ENCODE measurements at places on chromosomes 2 and 18. TPM values are rescaled to one million over a fixed set of nuclear protein-coding genes. Genes with fewer than 3 reads are reported as not detected.

DNA sequence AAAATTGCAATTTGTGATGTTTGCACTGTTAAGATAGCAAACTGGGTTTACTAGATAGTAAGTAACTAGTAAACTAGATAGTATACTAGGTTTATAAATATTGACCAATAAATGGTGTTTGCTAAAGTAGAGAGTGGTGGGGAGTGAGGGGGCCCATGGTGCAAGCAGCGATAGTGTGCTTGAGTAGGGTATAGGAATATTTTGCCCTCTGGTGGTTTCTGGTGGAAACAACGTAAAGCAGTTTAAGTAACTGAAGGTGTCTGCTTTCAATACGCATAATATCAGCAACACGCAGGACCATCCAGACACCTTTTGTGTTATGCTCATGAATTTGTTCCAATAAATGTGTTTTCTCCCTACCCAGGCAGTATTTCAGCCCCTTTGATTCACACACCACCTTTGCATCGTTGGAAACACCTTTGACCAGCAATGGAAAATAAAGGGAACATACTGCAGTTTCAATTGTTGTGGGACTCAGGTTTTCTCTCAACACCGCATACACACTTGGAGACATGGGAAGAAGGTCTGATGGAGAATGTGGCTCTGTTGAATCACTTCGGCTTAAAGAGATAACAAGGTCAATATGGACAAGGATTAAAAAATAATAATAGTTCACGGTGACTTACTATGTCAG lies 16.7 kb upstream of the STAT1 start:
- DNase-seq: peak; percentile 55

DNA sequence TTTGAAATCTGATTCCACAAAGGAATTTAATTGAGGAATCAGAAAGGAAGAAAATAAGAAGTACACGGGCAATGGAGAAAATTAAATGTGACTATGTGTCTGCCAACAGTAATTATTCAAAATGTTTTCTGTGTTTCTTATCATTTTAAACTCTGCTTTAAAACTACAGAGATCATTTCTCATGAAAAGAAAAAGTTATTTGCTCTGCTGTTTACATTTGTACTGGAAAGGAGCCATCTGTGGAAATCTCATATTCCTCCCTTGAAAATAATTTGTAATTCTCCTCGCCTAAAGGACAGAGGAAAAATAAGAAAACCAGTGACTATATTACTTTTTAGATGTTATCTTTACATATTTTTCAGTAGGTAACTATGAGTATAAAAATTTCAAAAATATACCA lies 181.9 kb upstream of the MEIS1 start:
- DNase-seq: no peak

The OSR1 gene
- 6.3 TPM for total RNA-seq

DNA sequence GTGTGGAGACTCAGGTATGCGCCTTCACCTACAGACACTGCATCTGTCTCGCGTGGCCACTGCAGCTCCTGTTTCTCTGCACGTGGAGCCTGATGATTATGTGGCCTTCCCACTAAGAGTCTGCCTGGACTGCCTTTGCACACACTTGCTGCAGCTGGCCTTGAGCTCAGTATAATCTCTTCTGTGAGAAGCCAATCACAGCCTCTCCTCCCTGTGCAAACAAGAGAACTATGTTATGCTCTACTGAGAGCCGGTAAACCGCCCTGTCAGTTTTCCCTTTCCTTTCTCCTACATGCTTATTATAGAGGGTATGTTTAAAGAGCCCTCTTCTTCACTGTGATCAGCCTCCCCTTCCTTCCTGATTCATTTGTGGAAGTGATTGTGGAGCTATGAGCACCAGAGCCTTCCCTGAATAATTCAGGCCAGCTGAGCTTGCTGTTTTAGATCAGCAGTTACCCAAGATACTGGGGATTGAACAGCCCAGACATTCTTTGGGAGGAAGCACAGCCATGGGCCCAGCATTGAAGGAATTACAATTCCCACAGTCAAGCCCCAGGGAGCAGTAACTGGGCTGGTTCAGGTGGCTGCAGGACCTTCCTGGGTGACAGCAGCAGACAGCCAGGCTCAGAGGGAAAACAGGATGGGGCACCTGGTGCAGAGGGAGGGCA lies 3.7 kb upstream of the TGFA start:
- DNase-seq: no peak

The WDPCP gene
- total RNA-seq: 8.7 TPM

- no peak for DNase-seq
Observed at GRCh38 chr2:1306014-1306686, 107.1 kb upstream of the TPO start.

GRCh38 chr2:173087793-173088496 lies 12.3 kb downstream of the MAP3K20 start:
- no peak for DNase-seq

DNA sequence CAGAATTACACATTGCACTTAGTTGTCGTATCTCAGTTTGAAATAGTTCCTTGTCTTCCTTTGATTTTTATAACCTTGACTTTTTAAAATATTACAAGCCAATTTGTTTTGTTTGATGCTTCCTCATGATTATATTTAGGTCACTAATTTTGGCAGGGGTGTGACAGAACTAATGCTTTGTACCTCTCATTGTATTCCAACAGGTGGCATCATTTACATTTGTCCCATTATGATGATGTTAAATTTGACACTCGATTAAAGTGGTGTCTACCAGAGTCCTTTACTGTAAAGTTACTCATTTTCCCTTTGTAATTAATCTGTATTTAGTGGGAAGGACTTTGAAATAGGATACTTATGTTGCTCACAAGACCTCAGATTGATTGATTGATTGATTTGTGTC lies 21.5 kb upstream of the MFSD2B start:
- DNase-seq: peak; percentile 26

DNA sequence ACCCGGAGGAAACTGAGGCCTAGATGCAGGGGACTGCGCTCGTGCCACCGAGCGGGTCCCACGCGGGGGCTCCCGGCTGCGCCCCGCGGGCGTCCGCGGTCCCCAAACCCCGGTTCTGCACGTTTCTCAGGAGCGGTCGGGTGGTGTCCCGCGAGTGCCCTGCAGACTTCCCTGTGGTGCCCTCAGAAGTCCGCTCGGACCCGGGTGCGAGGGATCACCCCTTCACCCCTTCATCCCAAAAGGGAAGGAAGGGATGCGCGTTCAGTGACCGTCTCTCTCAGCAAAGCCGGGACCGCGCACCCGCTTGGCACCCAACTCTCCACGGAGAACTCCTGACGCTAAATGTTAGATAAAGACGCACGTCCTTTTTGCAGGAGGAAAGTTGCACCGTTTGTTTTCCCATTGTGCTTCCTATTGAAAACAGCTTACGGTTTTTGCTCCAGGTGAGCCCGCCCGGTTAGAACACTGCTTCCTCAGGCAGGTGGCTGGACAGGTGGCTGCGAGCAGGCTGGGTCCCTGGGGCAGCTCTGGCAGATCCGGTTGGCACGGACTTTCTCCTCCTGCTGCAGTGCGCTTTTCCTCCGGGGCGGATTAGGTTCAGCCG lies 779 bp downstream of the DGKD start:
- DNase-seq: no peak

GRCh38 chr2:21095178-21095577 lies 28.6 kb upstream of the TDRD15 start:
- DNase-seq: no peak

DNA sequence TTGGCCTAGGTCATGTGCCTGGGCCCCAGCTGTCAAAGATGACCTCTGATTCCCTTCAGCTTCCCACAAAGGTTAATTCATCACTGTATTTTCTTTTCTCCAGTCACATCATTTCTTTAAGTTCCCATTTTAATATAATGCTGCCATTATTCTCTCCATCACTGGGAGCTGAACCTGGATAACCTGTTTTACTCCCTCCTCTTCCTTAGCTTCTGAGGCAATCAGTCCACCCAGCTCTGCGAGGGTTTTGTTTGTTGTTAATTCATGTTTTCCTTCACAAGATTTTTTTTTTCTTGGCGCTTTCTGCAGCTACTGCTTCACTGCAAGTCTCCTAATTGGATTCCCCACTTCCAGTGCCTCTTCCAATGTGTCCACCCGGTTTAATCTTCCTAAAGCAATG lies 5.1 kb upstream of the EML4 start:
- DNase-seq: no peak

The NYAP2 gene
- not detected for total RNA-seq

DNA sequence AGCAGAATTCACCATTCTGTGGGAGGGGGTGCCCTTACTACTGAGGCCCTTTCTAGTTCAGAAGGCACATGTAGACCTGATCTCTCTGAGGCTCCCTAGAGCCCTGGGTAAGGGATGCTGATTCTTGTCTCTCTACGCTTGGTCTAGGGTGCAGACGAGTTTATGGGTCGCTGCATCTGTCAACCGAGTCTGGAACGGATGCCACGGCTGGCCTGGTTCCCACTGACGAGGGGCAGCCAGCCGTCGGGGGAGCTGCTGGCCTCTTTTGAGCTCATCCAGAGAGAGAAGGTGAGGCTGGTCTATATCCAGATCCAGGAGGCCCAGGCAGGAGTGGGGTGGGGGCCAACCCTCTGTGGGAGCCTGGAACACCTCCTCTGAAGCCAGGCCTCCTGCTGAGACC lies 147.2 kb downstream of the DYSF start:
- DNase-seq: no peak

- DNase-seq: no peak
Observed at GRCh38 chr18:24763765-24764513, 303.5 kb downstream of the HRH4 start.

DNA sequence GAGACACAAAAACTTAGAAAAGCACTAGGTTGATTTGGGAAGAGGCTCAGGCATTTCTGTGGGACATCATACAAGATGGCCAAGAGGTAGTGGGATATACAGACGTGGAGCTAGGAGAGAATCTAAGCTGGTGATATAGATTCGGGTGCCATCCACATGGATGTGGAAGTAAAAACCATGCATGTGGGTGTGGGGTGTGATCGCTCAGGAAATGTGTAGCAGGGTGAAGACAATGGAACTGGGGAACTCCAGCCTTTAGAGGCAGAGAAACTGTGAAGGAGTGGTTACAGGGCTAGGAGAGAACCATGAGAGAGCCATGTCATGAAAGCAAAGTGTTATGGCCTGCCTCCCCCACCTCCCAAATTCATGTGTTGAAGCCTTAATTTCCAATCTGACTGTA lies 43.0 kb upstream of the CTLA4 start:
- DNase-seq: no peak

The STARD6 gene
- 0.26 TPM for total RNA-seq

GRCh38 chr2:196511258-196512168 lies 128.0 kb upstream of the CCDC150 start:
- DNase-seq: no peak

The GAREM2 gene
- total RNA-seq: 3.8 TPM

The GCG gene
- not detected for total RNA-seq

GRCh38 chr2:161273038-161273760 lies 35.0 kb upstream of the PSMD14 start:
- peak; percentile 54 for DNase-seq

- DNase-seq: no peak
Observed at GRCh38 chr2:3449086-3449485, 69.6 kb downstream of the TRAPPC12 start.

GRCh38 chr2:146615778-146616177 lies 1229.1 kb upstream of the ACVR2A start:
- no peak for DNase-seq

GRCh38 chr2:231152800-231153557 lies 28.1 kb upstream of the HTR2B start:
- peak; percentile 47 for DNase-seq

DNA sequence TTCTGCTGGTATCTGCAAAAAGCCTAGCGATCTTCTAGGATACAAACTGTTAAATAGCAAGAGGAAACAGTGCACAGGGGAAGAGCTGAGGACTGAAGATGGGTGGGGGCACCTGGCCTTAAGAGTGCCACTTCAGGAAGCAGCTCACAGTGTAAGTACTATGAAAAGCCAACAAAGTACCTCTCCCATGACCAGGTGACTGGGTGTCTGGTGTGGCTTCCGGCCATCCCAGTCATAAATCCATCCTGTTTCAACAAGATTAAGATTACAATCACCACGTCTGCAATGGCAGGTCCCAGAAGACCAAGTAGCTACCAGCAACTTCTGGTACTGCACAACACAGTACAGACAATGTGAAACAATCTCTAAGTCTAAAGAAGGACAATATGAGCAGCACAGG lies 15.9 kb downstream of the ERFE start:
- DNase-seq: no peak

- no peak for DNase-seq
Observed at GRCh38 chr18:48550101-48550729, 11.4 kb downstream of the CTIF start.

DNA sequence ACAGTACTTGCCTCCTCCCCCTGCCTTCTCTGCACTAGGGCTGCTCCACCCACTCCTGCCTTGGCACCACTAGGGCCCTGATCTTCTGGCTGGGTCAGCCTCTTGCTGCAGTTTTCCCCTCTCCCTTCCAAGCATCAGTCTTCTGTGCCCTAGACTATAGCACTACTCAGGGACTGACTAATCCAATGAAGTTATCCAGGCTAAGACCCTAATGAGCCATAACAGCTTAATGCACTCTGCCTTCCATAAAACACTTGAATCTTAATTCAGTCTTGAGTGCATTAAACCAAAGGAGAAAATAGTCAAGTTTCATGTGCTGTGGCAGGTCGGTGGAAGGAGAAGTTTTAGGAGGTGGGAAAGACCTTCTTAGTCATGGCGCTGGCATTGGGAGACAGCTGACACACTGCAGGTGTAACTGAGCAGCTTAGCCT lies 95.7 kb downstream of the BIN1 start:
- DNase-seq: no peak

The GKN2 gene
- total RNA-seq: 0.24 TPM

DNA sequence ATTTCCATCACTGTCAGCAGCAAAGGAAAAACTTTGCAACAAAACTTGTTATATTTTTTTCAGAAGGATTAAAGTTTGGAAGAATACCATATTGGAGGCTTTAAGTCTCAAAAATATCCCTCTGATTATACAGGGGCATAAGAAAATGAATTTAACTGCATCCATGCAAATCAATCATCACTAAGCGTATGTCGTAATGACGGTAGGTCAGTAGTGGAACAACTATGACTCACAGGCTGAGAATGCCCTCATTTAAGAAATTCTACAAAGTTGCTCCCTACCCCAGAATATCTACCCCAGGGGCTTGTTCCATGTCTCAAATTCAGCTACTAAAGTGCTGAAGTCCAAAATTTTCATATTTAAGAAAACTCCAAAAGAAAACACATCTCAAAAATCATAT lies 12.5 kb upstream of the NAB1 start:
- DNase-seq: peak; percentile 69

- DNase-seq: no peak
Observed at GRCh38 chr18:35968278-35968880, 4.1 kb upstream of the RMP24 start.

DNA sequence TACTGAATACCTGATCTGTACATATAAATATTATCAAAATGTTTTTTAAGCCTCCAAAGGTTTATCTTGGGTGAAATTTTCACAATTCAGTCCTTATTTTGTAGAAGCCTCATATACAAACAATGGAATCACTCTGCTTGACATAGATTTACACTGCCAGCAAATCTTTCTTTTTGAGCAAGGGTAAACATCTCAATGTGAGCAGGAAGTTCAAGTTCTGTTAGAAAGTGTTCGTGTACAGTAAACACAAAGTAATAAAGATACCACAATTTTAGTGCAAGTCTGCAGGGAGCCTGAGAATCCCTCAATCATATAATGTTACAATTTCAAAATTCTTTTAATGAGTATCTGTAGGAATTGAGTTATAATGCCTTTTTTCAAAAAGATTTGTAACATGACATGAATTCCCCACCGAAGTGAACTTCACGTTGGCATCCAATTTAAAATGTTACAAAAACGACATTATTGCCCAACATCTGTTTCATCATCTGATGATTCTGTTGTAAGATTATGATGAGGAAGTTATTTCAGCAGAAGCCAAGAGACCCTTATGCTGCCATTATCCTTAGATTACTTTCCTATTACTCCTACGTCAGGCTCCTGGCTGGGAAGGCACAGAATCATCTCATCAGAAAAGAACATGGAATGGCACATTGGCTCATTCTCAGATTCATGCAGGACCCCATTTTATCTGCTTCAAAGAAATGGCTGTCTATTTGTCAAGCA lies 283.9 kb upstream of the ACVR2A start:
- DNase-seq: no peak

All from A172 (cell line).